AG08395 (cell line): ENCODE measurements at places on chromosomes 3 and 15.
A peak's percentile ranks its signal among the peaks of the same experiment; 100 is the strongest.

- no peak for DNase-seq
These were observed 509.3 kb downstream of the EPHB1 start for GRCh38 chr3:135304378-135304777.

DNA sequence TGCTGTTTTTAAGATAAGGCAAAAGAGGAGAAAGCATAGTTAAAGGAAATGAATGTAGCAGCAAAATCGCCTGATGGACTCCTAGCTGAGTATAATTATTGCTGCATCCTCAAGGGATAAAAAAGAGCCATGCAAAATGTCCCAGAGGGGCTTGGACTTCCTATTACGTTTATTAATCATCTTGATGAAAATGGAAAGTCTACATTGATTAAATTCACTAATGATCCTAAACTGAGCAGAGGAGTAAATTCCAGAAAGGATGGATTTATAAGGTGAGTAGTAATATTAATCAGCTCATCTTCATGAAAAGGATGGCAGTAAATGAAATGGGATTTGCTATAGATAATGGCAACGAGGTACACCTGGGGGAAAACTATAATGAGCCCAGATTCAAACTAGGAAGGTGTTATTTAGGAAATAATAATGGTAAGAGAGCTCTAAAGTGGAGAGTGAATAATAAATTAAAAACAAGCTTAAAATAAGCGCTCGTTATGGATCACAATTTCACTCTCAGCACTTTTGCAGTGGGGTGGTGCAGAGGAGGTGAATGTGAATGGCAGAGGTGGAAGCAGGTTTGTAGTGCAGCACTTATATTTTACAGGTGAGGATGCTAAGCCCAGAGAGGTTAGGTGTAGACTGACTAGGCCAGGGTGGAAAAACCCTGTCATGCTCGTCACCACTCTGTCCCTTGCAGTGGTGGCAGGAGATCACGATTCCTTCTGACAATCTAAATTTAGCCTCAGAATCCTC, 22.3 kb downstream of the IL5RA start:
- DNase-seq = no peak

DNA sequence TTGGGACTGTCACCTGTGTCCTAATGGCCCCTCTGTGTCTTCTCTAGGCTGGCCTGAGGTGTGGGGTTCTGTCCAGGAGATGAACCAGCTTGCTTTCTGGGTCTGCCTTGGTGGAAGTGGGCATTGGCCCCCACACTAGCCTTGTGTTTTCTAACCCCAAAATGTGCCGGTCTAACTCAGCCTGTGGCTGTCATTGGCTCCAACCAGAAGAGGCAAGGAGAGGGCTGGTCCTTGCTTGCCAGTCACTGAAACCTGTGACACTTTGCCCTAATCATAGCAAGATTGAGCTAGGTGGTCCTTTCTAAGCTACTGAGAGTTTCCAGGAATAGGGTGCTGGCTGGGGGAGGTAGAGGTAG, 2.2 kb downstream of the C15orf39 start:
- no peak for DNase-seq

DNA sequence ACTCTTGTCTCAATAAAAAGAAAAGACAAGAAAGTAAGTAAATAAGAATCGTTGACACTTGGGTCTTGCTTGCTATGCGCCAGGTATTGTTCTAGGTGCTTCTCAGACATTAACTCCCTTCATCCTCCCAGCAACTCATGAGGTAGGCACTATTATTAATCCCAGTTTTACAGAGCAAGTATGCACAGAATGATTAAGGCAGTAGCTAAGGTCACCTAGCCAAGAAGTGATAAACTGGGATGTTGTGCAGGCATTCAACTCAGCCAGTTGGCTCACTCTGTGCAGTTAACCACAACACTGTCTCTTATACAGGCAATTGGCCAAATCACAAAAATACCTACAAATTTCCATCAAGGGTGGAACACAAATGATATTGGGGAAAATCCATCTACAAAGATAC, 1.7 kb upstream of the C3orf33 start:
- no peak for DNase-seq

- no peak for DNase-seq
These were observed 64.6 kb downstream of the MYO5A start for GRCh38 chr15:52464040-52464439.

- no peak for DNase-seq
These were observed 222.6 kb downstream of the MECOM start for GRCh38 chr3:169440926-169441325.

- DNase-seq = no peak
These were observed 15.0 kb upstream of the SRP14 start for GRCh38 chr15:40053831-40054604.

DNA sequence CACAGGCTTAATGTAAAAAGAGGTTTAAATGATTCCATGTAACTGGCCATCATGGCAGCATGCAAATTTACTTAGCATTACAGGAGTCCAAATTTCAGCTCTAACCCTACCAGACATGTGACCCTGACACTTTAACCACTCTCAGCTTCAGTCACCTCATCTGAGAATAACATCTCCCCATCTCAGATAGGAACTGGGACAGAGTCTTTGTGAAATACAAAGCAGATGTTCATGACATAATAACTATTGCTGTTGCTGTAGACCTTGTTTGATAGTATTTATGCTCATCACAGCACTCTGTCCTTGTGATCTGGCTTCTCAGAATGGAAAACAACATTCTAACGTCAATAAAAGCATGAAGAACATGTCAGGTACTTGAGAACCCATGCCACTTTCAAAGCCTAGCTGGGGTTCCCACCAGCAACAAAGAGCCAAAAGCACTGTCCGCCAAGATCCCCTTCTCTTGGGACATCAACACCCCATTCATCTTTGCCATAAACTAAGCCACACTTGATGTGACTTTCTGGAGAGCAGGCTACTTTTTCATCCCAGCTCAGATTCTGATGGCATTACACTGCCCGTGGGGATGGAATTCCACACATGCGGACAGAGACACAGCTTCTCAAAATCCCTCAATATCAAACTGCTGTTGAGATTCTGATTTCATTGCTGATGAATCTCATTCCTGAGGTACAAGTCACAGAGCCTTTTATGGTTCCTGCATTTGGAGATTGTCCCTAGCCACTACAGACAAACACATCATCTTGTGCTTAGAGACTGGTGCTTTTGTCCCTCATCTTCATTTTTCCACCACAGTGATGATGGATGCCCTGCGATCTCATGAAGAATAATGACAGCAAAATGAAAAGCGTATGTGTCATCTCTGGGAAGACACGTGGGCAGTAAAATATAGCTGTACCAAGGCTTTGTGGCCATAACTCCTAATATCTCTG, 202.7 kb downstream of the TNIK start:
- peak; percentile 76 for DNase-seq
